ENCODE measurements at places on chromosomes 1 and 21.

DNA sequence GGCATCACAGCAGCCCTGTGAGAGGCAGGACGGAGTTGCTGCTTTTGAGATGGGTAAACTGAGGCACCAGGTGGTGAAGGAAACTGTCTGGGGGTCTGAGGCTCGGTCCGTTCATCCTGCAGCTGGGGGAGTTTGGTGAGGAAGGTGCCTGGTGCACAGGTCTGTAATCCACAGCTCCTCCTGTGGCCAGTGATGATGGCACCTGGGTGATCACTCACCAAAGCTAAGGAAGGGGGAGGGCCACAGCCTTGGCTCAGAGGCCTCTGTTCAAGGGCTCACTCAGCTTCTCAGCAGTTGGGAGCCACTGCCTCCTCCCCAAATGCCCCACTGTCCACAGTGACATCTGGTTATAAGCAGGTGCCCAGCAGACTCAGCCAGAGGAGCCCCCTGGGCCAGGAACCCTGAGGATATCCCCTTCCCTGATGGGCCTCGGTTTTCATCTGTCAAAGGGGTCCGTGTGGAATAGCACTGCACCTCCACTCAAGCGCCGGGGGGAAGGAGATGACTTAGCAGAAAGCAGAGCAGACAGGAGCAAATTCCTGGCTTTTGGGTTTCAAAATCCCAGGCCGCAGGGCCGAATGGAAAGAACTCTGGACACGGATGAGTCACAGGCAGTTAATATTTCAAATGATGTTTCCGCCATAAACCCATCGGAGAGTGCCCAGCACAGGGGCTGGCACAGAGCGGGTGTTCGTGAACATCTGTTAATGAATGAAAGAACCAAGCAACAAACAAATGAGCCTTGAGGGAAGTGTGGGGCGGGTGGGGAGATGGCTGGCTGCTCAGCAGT is 82.8 kb downstream of the DMRTB1 start:
- DNase-seq: no peak

GRCh38 chr1:38173848-38174247 is 127.3 kb upstream of the POU3F1 start:
- no peak for DNase-seq

DNA sequence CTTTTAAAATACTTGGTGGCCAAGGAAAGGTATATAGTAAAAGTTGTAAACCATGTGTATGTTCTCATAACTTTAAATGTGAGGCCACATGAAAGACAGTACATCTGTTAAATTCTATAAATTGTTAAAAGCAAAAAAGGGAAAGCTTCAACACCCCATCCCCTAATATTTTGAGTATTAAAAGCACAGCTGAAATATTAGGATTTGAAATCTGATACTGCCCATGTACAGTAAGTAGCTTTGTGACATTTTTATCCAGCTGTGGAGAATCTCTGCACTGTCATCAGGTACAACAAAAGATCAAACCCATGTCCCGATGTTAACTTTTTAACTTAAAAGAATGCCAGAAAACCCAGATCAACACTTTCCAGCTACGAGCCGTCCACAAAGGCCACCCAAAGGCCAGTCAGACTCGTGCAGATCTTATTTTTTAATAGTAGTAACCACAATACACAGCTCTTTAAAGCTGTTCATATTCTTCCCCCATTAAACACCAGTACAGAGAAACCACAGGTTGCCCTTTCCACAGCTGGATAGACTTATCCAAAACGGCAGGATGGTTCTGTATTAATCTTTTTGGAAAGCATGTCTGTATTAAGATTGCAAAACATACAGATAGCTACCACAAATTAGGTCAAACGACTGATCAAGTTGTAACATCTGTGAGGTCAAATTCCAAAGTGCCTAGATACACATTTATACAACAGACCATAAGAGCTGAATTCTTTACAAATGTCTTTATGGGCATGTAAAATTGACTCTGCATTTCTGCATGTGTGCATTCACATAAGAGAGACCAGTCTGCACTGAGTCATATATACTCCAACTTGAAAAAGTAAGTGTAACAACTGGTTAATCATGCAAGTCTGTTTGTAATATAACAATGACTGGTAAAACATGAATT is 5.2 kb downstream of the IRF2BP2 start:
- DNase-seq: no peak

GRCh38 chr1:26991310-26992116 is 2.0 kb upstream of the TRNP1 start:
- no peak for DNase-seq

GRCh38 chr21:44292812-44293195 is 7.0 kb upstream of the PFKL start:
- DNase-seq: no peak

Data from brain pericyte (primary cell).